ENCODE measurements at places on chromosomes 3 and 15.

- no peak for DNase-seq
Measured at GRCh38 chr15:52668133-52668532, 11.1 kb downstream of the ATOSA start.

GRCh38 chr3:143239031-143239430 lies 119.5 kb downstream of the CHST2 start:
- DNase-seq: no peak

DNA sequence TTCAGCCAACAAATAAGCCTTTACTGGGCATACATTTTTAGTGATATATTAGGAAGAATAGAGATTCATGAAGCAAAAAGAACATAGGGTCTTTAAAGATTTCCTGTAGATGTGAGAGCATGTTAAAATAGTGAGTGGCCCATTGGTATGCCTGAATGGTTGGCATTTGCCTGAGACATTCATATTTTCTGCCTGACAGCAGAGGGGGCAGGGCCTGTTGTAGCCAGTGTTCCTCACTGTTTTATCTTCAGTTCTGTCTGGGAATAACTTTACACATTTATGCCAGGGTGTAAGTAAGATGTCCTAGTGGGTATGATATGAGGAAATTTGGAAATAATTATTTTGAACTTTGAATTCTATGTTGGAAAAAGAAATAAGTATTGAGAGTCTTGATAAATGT lies 704.7 kb upstream of the ARPP21 start:
- no peak for DNase-seq

- no peak for DNase-seq
Measured at GRCh38 chr3:50001511-50001910, 61.6 kb downstream of the RBM6 start.

DNA sequence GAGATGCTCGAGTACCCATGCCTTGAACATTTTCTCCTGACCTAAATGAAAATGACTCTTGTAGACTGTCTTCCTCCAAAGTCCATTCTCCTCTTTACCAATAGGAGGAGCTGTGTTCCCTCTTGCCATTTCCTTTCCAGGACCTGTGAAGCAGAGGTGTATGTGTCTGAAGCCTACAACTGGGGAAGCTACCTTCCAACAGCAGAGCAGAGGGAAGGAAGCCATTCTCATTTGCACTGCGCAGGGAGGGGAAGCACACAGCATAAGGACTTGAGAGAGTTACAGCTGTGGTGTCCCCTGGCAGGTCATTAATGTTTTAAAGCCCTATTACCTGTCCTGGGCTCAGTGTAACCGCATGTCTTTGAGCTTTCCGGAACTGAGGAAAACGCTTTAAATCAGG lies 38.7 kb downstream of the HSPBAP1 start:
- no peak for DNase-seq

DNA sequence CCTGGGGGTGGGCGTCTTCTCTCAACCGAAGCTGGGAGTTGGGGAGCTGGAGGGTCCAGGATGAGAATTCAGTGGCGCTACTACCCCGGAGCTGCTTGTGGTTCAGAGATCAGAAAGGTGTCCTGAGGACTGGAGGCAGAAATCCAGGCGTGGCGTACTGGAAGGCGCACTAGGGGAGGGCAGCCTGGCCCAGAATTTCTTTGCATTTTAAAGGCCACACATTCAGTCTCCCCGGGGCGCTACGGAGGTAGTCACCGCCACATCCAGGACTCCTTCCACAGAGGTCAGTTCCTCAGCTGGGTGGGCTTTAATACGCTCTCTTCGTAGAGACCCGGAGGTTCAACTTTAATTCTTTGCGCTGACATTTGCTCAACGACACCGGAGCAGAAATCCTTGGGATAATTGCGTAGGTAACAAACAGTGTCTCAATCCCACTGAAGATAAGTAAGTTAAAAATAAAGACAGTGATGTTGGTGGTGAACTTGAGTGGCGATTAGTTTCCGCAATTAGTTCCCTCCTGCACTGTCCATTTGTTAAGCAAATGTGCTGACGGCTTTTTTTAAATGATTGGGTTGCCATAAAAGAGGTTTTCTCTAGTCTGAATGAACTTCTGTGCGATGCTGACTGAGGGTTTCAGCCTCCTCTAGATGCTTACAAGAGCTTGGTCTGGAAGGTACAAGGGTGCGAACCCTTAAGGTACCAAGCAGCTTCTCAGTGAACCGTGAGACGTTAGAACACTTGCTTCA lies 535 bp downstream of the MCTP2 start:
- DNase-seq: no peak

- no peak for DNase-seq
Measured at GRCh38 chr15:43509660-43510199, 7.7 kb upstream of the MAP1A start.

DNA sequence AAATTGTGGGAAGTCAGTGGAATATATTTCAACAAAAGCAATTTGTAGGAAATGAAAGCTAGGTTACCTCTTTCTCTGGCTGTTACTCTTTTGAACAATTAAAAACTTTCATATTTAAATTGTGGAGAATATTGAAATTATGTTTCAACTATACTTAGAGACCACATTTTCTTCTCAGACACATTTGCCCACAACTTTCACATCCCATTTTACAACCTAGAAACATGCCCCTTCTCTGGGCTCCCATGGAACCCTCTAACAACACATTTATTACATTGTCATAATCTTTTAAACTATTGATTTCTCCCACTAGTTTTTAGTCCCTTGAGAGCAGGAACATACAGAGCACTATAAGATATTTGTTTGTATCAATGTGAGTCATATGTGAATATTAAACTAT lies 211.7 kb upstream of the TTC14 start:
- DNase-seq: no peak

DNA sequence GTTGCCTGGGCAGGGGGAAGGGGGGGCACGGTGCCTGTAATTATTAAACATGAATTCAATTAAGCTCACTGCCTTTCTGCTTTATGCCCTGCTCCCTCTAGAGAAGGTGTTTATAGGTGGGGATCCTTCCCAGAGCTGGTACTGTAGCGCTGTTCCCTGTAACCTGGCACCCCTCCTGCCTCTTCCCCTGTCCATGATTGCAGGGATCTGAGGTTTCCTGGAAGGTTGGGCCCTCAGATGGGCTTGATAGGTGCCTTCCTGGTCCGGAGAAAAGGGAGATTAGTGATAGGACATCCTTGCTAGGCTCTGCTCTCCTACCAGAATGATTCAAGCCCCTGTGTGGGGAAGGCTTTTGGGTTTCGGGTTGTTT lies 2.1 kb upstream of the FAM131A start:
- DNase-seq: no peak

DNA sequence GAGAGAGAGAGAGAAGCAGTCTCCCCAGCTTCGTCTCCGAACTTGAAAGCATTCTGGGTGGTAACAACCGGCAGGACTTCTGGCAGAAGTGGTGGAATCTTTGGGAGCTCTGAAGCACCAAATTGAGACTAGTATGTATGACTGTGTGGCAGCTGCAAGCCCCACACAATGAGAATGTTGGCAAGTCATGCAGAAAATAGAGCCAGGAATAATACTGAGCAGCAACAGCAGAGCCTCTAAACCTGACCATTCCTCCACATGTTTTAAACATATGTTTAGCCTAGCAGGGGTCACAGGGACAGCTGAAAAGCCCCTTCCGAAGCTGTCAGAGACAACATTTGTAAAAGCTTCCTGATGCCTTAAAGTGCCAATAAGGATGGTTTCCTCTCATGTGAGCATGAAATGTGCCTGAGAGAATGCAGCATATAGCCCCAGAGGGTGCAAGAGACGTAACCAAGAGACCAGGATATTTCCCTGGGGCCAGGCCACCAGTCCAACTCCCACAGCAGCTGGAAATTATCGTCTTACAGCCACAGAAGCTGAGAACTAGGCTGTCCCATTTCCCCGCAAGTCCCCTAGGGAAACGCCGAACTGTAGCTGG lies 178.6 kb upstream of the CCDC54 start:
- DNase-seq: no peak

GRCh38 chr3:150384296-150385212 lies 23.5 kb upstream of the TSC22D2 start:
- DNase-seq: no peak

DNA sequence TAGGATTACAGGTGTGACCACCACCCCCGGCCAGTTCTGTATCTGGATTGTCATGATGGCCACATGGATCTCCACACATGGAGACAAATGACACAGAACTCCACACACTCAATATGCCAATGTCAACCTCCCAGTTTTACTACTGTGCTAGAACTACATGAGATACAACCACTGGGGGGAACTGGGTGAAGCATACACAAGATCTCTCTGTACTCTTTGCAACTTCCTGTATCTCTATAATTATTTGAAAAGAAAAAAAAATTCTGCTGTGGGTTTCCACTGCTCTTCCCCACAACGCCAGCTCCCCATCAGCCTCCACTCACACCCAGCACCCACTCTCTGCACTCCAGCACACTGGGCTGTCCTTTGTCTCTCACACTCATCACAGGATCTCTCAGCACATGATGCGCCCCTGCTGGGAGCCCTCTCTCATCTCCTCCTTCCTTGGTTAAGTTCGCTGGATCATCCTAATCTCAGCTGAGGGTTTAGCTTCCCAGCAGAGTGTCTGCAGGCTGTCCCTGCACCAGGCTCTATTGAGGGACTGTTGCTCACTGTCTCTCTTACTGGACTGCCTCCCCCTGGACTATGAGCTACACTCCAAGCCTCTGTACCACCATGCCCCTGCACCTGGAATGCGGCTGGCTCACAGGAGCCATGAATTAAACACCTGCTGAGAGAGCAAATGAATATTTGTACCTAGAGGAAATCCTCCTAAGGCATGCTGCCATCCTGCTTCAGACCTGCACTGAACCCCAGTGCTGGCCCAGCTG lies 10.7 kb upstream of the RAB43 start:
- no peak for DNase-seq

- DNase-seq: no peak
Measured at GRCh38 chr3:105253225-105253624, 113.5 kb upstream of the ALCAM start.

DNA sequence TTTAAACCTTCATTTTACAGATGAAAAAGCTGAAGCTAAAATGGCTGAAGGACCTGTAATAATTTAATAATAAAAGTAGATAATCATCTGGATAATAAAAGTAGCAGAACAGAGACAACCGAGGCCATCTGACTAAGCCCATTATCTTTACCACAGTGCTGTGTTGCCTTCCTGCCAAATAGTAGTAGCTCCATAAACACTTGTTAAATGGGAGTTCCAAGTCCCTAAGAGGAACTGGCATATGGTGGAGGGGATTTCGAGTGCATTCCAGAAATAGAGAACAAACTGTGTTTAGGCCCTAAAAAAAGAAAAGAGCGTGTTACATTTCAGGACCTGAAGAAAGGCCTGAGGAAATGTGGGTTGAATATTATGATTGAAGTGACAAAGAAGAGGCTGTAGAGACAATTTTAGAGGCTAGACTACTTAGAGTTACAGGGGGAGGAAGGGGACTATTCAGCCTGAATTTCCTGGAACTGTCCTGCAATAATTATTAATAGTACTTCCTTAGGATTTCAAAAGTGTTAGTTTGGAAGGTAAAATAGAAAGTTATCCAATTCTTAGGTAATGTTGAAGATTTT lies 424.3 kb downstream of the ROBO2 start:
- DNase-seq: no peak

DNA sequence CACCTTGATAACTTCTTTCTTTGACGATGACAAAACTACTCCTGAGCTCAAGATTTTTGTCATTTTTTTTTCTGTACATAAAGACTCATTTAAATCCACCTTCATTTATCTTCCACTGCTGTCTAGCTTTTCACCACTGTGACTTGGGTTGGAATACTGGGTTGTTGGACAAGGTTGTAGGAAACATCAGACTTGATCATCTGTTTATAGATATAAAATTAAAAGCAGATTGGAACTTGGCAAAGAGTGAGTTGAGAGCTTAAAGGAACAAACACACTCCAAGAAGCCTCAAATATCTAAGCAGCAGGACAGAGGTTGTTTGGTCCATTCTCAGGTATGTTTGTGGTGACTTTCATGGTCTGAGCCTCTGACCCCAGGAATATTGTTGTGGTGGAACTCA lies 141.7 kb upstream of the NDN start:
- no peak for DNase-seq

GRCh38 chr3:40765884-40766283 lies 241.1 kb downstream of the ZNF621 start:
- no peak for DNase-seq

GRCh38 chr3:31345581-31345980 lies 187.1 kb upstream of the STT3B start:
- DNase-seq: no peak

DNA sequence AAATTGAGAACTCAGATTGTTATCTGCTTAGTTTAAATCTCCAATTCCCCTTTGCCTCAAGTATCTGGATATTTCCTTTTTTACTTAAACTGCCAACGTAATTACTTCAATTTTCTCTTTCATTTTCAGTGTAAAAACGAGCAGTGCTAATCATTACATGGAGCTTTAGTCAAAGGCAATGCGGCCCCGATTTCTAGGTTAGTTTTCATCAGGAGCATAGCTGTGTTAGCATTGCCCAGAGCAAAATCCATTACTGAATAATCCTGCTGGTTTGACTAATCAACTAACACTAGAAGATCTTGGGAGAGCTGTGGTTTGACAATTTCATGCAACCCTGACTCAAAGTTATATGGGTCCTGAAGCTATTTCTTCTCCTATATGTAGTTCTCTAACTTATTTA lies 46.2 kb downstream of the ZPLD1 start:
- DNase-seq: no peak

DNA sequence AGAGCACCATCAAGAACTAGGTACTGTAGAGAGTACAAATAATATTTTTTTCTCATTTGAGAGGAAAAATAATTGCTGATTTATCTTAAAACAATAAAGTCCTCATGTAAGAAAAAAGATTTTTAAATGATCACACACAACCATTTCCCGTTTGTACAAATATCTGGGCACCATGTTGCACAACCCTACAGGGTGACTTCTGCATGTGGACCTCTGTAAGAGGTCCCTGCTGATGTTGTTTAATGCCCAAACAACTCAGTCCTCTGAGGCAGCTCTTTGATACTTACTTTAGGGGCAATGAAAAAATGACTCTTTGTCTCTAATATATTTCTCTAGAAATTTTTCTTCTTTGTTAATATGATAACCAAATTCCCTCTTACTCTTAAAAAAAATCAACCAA lies 168.1 kb upstream of the SATB1 start:
- DNase-seq: no peak

DNA sequence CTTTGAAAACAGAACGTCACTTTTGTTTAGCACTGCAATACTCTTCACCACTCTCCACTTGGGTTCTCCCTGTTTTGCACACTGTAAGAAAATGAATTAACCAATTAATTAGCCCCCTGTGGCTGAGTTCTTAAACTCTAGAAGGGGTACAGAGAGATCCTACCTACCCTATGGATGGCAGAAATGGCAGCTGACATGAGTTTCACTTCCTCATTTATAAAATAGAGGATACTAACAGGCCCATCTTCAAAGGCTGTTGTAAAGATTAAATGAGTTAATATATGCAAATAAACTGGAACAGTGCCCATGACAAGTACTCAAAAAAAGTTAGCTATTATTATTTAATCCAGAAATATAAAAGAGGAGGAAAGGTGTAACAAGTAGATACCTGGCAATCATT lies 36.9 kb downstream of the SUCLG2 start:
- DNase-seq: no peak

All from stimulated activated CD8-positive, alpha-beta memory T cell treated with anti-CD3 and anti-CD28 coated beads, Interleukin-4, amount 100 ng/mL, for 1 hour (primary cell).